ENCODE measurements at places on chromosomes 3 and 15.

- DNase-seq: no peak
Measured at GRCh38 chr15:73530649-73531048, 87.7 kb downstream of the REC114 start.

DNA sequence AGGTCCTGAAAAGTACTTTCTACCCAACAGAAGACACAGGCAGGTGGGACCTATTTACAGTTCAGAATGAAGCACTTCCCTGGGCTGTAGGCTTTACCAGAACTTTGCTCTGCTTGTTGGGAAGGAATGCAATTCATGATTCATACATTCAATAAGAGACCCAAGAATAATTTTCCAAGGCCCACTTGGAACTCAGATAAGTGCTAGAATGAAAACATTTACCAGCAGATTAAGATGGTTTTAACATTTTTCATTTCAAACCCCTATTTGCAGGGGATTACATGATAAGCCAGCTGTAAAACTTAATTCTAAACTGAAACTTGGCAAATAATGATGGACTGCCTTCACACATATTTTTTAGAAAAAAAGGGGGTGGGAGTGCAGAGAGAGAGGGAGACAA, 417.2 kb downstream of the ERC2 start:
- no peak for DNase-seq

- DNase-seq: no peak
Measured at GRCh38 chr3:188220097-188220788, 66.3 kb downstream of the LPP start.

DNA sequence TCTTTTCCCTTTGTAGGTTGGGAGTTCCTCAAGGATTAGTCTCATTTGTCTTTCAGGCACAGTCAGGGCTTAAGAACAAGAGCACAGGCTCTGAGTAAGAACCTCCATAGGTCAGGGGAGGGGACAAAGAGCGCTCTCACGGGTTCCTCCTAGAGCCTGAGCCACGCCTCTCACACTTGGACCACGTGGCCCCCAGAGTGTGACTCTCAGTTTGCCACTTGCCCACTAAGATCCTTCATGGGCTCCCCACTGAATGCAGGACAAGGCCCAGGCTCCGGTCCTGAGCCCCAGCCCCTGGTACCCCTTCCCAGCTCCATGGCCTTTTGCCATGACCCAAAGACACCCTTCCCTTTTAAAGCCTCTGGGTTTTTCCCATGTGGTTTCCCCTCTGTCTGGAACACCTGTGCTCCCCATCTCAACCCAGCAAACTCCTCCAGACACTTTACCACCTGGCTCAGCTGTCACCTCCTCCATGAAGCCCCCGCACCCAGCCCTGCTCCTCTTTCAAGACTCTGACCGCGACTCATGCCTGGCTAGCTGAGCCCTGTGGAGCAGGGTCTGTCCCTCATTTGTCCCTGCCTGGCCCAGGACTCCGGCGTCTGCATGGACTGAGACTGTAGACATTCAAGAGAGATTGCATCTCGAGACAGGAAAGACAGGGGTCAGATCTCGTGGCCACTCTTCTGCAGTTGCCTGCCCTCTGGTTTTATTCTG, 32.7 kb downstream of the IQSEC1 start:
- no peak for DNase-seq

GRCh38 chr3:176587089-176587488, 610.2 kb downstream of the TBL1XR1 start:
- DNase-seq: no peak

GRCh38 chr15:63188247-63188925, 1.0 kb upstream of the RAB8B start:
- no peak for DNase-seq

- no peak for DNase-seq
Measured at GRCh38 chr3:30512576-30512975, 93.8 kb upstream of the TGFBR2 start.

DNA sequence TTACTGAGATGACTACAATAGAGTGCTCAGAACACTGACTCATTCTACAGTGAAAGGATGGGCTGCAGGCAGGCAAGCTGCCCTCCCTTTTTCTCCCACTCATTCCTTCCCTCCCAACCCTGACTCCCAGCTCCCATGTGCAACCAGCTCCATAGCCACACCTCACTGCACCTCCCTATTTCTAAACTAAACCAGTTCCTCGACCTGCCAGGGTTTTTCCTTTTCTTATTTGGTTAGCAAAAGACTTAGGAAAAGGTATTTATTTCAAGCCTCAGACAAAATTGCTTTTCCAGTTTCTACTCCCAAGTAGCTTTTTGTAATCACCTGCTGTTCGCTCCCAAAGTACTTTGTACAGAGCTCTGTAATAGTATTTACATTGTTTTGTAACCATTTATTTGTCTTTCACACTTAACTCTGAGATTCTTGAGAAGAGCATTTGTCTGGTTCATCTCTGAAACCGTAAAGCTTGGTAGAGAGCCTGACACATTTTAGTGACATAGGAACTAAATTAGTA, 2.2 kb downstream of the AADAC start:
- DNase-seq: no peak

DNA sequence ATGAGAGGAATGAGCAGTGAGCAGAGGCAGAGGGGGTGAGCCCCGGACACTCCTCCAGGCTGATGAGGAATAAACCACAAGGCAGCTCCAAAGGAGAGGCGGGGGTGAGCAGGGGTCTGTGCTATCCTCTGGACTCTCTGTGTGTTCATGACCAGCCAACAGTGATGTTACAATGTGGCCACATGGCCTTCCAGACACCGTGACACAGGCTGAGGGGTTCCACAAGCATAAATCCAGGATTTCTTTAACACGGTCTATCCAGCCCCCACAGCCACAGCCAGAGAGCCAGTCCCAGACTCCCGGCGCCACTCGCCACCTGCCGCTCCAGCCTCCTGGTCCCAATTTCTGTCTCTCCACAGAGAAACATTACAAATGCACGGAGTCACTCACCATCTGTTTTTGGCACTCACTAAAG, 24.4 kb downstream of the XXYLT1 start:
- peak; percentile 95 for DNase-seq

DNA sequence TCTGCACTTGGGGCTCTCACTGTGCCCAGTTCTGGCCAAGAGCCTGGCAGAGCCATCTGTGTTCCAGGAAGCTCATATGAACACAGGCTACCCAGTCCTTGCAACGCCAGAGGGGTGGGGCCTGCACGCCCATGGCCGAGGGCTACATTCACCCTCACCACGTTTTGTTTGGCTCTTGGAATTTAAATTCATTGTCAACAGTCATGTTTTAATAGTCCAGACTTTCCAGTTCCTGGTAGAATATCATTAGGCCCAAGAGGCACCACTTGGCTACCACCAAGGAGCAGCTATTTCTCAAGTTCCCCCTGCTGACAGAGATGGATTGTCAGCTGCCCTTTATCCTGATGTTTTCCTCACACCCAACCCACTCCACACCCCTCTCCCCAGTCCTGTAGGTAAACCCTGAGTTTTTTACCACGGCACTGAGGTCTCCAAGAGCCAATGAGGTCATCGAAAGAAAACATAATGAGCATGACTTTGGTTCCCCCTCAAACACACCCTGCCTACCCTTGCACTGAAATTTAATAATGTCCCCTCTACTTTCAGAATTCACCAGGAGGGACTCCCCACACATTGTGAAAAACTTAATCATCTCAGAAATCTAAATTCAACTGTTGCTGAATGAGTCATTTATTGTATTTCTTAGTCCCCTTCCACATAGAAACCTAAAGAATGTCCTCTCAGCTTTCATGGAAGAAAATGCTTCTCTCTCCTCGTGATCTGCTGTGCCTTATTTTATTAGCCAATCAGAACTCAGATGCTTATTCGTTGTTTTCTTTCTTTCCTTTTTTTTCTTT, 125.1 kb downstream of the SHQ1 start:
- DNase-seq: no peak

- no peak for DNase-seq
Measured at GRCh38 chr15:92570391-92570790, 85.2 kb downstream of the FAM174B start.

DNA sequence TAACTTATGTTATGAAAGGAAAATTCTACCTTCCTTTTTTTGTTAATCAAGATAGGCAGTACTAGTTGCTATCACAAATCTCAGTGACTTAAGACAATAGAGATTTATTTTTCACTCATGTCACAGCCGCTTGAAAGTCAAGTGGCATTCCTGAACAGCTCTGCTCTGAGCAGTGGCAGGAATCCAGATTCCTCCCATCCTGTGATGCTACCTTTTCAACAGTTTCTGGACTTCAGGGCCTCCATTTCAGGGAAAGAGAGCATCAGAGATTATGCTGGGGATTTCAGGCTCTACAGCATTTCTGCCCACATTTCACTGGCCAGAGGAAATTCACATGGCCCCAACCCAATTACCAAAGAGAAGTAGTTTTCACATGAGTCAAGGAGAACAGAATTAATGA, 83.4 kb downstream of the IL1RAP start:
- DNase-seq: no peak

DNA sequence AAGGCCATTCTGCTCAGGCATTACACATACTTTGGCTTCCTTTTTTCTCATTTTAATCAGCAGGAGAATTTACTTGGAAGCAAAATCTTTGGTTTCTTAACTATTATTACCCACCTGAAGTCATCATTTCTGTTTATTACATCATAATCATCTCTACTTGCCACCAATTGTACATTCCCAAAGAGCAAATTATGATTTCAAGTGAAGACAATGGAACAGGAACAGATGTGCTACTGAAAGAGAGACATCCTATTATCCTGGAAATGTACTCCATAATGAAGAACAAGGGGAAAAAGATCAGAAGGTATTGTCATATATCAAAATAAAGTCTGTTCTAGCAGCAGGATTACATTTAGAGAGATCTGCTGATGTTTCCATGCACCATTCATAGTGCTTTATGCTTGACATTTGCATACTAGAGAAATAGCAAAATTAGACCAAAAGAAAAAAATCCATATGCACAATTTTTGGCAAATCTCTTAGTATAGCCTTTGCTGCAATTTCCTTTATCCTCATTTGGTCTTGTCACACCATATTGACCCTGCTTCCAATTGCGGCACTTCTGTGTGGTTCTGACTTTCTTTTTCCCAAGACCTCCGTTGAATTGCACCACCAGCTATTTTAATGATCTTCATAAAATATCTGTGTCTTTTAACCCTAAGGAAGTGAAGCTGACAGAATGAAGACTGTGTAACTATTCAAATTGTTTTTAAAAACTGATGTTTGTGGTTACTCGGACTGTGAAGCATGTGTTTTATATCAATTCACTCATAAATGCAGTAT, 683.8 kb downstream of the ZNF385D start:
- no peak for DNase-seq

GRCh38 chr15:75867449-75867848, 24.2 kb downstream of the UBE2Q2 start:
- no peak for DNase-seq

DNA sequence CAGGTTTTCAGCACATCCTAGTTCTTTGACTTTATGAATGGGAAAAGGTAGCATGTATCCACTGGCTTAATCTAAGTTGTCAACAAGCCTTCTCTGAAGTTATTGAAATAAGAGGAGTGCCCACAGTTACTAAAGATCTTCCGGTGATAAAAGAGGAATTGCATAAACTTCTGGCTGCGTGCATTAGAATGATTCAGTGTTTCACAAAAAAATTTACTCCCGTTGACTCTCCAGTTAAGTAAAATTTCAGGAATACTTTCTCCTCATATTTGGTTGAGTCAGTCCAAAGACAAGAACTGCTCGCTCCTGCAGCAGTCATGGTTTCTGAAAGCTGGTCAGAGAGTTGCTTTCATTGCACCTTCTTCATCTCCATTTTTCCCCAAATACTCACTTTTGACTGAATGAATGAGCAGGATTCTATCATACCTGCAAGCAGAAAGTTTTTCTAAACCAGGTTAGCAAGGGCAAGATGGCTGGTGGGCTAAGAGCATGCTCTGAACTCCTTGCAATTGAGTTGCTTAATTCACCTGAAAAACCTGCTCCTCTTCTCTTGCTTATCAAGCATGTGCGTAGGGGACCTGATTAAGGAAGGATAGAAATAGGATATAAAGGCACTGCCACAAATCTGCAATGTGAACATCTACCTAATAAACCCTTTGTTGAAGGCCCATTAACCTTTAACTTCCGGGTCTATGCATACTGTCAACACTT, 64.2 kb upstream of the TIMP4 start:
- DNase-seq: no peak

GRCh38 chr3:37718632-37719031, 143.0 kb upstream of the CTDSPL start:
- no peak for DNase-seq

DNA sequence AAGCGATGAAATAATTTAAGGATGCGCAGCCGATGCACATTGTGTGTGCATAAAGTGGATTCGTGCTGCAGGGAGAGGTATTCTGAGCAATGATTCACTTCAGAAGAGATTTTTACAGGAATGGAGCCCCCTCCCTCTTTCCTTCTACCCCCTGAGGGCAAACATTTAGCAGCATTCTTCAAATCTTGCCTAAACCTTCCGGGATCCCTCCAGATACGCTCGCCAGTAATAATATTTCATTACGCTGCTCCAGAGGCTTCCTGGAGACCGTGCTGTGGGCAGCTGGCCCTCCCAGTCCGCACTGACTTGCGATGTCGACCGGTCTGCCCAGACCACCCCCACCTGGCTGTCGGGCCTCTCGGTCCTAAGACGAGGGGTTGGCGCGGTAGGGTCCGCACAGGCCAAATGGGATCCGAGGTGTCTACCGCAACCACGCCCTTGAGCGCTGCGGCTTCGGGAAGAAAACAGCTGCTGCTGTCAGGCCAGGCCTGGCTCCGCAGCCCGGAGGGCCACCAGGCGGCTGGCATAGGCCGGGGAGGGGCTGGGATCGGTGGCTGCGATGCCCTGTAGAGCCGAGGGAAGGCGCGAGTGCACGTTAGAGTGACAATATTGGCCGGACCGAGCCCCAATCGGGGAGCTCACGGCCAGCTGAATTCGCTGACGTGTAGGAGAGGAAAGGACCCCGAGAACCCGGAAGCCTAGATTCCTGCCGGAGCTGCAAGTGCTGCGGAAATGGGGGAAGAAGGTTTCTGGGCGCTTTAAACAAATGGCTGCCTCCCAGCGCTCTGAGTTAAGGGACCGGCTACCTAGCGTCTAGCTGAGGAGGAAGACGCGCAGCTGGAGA, 14.3 kb downstream of the ZIC4 start:
- DNase-seq: no peak

- DNase-seq: peak; percentile 4
Measured at GRCh38 chr3:130699765-130700164, 46.9 kb downstream of the PIK3R4 start.

- no peak for DNase-seq
Measured at GRCh38 chr3:195247086-195247862, 23.7 kb downstream of the XXYLT1 start.

DNA sequence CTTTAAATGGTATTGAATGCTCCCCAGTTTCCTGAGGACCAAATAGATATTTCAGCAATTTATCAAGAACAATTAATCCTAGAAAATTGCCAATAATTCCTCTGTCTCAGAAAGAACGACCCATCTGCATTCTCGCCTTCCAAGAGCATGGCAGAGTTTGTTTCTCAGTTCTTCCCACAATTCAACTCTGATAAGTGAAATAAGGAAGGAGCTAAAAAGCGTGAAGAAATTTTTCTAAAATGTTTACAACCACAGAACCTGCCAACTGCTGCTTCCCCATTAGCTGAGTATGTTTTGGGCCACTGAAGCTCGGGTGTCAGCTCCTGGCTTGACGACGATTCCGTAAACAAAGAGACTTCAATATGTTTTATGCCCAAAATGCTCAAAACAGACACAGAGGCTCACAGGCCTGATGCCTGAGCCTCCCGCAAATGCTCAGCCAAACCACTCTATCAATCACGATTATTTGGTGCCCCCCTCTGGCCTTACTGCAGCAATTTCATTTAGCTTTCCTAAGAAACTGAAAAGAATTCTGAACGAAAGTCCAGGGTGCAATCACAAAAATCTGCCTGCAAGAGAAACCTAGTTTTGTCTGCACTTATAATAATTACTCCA, 259.2 kb upstream of the CCDC54 start:
- DNase-seq: peak; percentile 84

All from NCI-H1694 treated with DMSO at 0.1 percent for 48 hours (cell line).